ENCODE measurements at places on chromosomes 4 and X.

GRCh38 chr4:108703370-108703769, 53.0 kb downstream of the OSTC start:
- DNase-seq = no peak

- DNase-seq = peak; percentile 91
Measured at GRCh38 chr4:76765473-76766183, 132.3 kb downstream of the SOWAHB start.

- no peak for DNase-seq
Measured at GRCh38 chrX:27706526-27706925, 101.3 kb upstream of the MAGEB10 start.

GRCh38 chr4:7398104-7398423, 36.7 kb downstream of the PSAPL1 start:
- DNase-seq = no peak

DNA sequence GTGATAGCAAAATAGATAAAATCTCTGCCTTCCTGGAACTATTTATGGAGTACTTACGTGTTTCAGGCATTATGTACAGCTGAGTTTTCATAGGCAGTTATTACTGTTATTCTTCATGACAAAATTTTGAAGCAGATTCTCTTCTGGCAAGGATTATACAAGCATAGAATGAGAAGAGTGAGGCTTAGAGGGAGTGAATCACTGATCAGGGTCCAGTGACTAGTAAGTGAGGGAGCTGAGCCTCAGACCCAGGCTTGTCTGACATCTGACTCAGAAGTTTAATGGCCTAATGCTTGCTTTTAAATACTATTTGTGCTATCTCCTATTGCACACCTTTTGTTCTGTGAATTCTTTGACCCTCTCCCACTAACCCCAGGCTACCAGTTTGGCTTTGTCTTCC, 110.6 kb downstream of the DTHD1 start:
- no peak for DNase-seq

DNA sequence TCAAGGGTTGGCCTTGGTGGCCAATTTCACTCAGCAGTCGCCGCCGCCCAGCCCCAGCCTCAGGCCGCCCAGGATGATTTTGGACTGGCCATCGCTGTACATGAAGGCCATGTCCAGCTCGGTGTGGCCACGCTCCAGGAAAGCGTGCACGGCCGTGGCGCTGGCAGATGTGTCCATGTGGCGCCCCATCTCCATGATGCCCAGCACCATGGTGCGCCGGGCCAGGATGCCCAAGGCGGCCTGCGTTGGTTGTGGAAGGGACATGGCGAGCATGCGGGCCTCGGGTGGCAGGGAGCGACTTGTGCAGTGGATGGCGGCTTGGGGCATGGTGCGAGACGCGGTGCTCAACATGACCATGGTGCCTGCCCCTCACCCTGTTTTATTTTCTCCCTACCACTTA, 55.4 kb downstream of the ZCCHC12 start:
- DNase-seq = no peak

DNA sequence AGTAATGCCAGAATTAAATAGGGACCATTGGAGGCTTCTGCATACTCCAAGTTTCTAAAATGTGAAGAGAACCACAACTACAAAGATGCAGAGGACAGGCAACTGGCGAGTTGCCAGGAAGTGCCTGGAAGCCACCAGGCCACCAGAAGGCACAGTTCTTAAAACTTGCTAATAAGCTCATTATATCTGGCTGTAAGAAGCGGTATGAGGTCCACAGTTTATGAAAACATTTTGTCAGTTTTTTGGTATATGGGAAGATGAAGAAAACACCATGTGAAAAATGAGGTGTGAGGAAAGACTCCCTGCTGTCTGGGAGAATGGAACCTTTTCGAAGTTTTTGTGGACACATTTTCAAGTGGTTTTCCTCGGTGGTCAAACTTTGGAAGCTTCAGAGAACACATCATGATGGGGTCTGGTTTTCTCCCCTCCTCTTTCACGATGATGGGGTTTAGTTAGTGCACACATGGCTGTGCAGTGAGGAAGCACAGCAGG, 202.7 kb downstream of the NR3C2 start:
- DNase-seq = no peak
